HT-29 (cell line): ENCODE measurements at places on chromosomes 6 and 20. TPM values are rescaled to one million over a fixed set of nuclear protein-coding genes. Genes with fewer than 3 reads are reported as not detected.

DNA sequence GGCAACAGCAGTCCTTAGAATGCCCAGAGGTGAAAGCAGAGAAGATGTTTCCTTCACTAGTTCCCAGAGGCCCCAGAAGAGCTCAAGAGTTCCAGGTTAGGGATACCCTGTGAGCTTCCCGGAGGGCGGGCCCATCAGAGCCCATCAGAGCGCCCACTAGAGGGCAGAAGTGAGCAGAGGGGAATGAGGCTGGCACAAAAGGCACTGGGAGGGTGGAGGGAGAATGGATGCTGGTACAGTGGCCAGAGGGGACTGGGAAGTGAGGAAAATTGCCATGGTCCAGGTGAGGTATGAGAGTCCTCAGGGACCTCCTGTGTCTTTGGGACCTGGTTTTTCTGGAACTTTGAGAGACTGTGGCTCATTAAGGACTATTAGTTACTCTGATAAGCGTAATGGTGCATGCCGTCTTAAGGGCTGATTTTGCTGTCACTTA is 57.3 kb downstream of the LINC00237 start:
- peak; percentile 62 for DNase-seq

GRCh38 chr6:31422587-31422986 is 19.2 kb downstream of the MICA start:
- DNase-seq = no peak

DNA sequence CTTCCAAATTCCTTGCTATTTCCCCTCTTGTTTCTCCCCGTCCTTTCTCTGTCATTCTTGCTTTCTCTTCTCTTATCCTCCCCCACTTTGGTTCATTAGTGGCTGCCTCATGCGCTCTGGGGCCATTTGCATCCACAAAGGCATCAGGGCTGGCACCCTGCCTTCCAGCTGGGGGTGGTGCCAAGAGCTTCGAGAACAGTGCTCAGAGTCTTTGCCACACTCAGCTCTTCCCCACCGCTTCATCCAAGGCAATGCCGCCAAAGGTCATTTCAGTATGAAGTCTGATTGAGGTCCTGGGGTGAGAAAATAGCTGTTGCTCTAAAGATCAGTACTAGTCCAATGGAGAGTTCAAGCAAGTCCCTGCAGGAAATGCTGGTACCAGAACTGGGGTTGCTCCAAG is 22.7 kb downstream of the OLIG3 start:
- no peak for DNase-seq

DNA sequence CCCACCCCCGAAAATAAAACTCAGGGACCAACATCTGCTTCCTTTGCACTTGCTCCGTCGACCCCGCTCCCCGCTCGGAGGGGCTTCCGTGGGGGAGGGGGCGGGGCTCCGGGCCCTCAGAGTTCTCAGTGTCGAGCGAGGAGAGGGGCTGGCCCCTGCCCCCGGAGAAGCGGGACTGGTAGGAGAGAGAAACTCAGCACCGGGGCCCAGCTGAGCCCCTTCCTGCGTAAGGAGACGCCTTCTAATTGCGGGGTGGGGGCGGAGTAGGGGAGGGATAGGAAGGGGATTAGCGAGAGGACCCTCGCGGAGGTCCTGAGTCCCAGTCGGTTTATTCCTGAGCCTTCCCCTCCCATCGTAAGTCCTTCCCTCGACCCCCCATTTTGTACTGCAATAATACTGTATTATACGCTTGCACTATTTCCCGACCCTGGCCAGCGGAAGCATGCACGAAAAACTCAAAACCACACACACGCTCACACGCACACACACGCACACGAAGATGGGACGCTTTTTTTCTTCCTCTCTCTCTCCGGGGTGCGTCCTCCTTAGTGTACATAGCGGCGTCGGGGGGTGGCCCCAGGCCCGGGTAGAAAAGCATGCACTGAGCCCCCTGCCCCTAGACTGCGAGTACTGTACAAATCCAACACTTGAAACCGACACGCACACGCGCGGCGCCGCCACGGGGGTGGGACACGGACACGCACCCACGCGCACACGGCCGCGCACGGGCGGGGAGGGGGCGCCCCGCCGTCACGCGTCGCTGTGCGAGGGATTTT is 22.1 kb upstream of the SLC22A7 start:
- DNase-seq = no peak

DNA sequence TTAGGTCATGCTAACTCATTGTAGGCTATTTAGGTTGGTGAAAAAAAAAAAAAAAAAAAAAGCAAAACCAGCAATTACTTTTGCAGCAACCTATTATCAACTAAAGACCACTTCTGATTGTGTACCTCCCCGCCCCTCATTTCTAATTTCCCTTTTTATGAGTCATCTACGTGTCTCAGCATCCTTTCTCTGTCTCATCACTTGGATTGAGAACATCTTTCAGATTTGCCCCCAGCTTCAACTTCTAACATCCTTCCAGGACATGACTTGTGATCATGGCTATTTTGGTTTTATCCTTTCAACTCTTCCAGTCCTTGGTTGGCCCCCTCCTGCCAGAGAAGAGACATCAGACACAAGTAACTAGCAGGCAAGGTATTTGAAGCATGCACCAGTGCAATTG is 156.7 kb upstream of the CCN2 start:
- no peak for DNase-seq

Gene NHSL1
- 14.1 and 15.6 TPM in 2 replicates for total RNA-seq
